ENCODE measurements at places on chromosomes 7 and 10.

- DNase-seq: no peak
Measured at GRCh38 chr7:151068069-151068773, 8.8 kb downstream of the SLC4A2 start.

DNA sequence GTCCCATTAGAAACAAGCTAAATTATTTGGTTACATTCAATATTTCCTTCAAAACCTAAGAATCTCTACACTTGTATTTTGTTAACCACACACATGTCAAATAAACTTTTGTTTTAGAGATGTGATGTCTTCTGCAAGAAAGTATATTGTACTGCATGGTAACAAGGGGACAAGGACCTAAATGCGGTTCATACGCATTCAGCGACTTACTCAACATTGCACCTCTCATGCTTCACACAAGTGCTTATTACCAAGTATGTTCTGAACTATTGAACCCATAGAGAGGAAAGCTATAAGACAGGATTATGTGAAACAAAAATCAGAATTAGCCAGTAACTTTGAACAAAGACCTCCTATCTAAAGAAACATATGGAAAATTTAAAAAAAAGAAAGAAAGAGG, 68.3 kb downstream of the CREB5 start:
- DNase-seq: no peak

GRCh38 chr7:141317033-141317585, 234.1 kb upstream of the AGK start:
- DNase-seq: no peak

GRCh38 chr7:31782411-31782991, 95.5 kb downstream of the PPP1R17 start:
- no peak for DNase-seq

All from stimulated activated CD4-positive, alpha-beta T cell treated with anti-CD3 and anti-CD28 coated beads, Interleukin-1b, Interleukin-23, amount 100 ng/mL, for 48 hours (primary cell).